ENCODE measurements at places on chromosomes 11 and 22.
A peak's percentile ranks its signal among the peaks of the same experiment; 100 is the strongest.

GRCh38 chr22:50259302-50259701 lies 2.2 kb downstream of the MAPK12 start:
- DNase-seq: no peak

- no peak for DNase-seq
These were observed 118.6 kb downstream of the WNT11 start for GRCh38 chr11:76087749-76088148.

GRCh38 chr11:78941226-78941851 lies 366.7 kb upstream of the NARS2 start:
- no peak for DNase-seq

DNA sequence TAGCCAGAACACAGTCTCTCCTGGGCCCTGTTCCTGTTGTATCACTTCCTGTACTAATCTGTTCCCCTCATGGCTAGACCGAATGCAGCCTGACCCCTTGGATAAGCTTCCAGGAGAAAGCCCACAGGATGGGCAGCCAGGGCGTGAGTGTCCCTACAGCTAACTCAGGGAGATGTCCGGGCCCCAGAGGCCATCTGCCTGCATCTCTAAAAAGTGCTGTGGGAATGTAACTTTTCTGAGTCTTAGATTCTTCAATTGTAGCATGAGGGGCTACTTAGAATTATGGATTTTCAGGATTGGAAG lies 7.7 kb upstream of the MALAT1 start:
- no peak for DNase-seq

DNA sequence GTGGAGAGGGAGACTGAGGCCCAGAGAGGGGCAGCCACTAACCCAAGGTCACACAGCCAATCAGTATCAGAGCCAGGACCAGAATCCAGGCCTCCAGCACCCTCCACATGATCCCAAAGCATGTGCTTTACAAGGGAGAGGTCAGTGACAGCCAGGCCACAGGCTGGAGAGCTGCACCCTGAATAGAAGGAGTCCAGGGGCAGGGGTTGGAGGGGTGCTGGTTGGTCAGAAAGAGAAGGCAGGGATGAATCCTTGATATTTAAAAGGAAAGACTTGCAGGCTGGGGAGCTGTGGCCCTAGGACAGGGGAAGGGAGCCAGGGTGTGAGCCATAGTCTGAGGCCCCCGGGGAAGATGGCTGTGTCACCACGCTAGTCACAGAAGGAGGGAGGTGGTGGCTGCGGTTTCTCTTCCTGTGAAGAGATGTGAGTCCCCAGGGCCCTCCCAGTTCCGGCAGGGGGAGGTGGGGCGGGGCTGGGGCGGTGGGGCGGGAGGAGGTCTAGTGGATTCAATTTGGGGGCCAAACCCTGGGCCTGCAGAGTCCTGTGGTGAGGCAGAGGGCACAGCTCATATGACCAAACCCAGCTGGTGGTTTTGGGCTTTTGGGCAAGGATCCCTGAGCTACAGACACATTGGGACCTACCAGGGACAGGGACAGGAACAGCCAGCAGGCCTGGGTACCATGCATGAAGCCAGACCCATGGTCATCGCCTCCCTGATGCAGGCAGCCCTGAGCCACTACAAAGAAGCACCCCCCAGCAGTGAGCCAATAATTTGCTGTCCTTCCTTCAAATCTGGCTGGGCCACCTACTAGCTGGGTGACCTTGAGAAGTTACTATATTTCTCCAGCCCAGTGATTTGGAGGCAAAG lies 14.0 kb downstream of the RAC2 start:
- peak; percentile 13 for DNase-seq
